Fibroblast of skin of left biceps (primary cell): ENCODE measurements at places on chromosomes 12 and 14.
A peak's percentile ranks its signal among the peaks of the same experiment; 100 is the strongest.

- no peak for DNase-seq
These were observed 26.6 kb upstream of the GTF2A1 start for GRCh38 chr14:81247271-81247766.

DNA sequence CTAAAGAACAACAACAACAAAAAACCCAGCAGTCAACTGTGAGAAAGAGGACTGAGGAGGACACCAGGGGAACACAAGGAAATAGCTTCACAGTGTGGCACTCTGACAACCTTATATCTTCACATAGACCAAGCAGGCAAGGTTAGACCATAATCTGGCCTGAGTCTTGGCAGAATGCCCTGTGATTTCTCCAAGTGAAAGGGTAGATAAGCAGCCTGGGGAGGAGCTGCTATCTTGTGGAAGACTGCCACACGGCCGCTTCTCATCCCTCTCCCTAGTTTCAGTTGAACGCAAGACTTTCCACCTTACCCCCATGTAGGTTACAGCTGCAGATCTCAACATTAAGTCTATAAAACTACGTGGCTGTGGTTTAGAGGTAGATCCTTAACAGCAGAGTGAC is 3.7 kb downstream of the SLC25A21 start:
- DNase-seq, result no peak

DNA sequence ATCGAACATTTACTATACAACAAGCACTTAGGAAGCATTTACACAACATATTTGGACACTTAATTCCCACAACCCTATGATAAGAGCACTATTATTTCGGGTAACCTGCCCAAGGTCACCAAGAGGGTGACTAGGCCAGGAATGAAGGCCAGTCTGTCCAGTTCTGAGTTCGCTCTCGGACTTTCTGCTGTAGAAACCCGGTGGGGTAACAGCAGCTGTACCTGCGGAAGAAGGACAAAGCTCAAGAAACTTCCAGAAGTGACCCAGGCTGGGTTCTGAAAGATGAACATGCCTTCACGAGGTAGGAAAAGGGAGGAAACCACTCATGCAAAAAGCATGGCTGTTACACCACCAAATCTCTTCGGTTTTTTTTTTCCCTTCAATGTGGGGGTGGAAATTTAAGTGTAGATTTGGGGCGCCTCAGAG is 10.8 kb downstream of the PLA2G1B start:
- DNase-seq, result no peak

GRCh38 chr12:7361265-7361664 is 57.4 kb downstream of the ACSM4 start:
- no peak for DNase-seq

GRCh38 chr12:54053751-54054741 is at the start of gene HOXC4:
Gene HOXC4, plus strand, starts transcription at chr12:54053835. Its CDS starts 88 bp downstream, at chr12:54053923.
- no peak for DNase-seq

DNA sequence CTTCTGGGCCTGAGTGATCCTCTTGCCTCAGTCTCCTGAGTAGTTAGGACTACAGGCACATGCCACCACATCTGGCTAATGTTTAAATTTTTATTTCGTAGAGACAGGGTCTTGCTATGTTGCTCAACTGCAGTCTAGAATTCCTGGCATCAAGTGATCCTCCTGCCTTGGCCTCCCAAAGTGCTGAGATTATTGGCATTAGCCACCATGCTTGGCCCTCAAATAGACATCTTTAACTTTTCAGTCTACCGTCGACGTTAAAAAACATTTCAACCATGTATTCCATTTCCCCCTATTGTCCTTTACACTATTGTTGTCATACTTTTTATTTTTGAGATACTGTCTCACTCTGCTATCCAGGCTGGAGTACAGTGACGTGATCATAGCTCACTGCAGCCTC is 22.4 kb downstream of the ERH start:
- DNase-seq, result no peak

GRCh38 chr12:131959641-131960589 is 10.2 kb downstream of the EP400 start:
- DNase-seq, result no peak

DNA sequence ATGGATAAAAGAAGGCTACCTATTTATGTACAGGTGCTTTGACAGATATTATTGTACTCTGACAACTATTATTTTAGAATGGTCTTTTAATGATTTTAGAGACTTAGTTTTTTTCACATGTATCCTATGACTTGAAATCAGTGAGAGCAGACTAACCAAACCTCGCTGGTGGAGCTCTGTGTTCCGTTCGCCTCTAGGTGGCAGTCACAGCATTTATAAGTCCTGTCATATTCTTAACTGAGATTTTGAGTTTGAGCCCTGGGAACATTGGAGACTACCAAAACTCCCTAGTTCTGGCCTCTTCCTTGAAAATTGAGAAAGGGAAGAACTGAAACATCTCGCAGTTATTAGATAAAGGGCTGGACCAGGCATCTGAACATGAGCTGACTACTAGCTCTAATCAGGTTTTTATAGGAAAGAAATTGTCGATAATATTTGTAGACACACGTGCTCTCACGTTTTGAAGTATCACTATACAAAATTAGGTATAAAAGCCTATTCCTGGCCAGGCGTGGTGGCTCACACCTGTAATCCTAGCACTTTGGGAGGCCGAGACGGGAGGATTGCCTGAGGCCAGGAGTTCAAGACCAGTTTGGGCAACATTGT is 48.3 kb downstream of the TTLL5 start:
- no peak for DNase-seq

GRCh38 chr14:92800012-92800411 is 5.9 kb downstream of the GOLGA5 start:
- no peak for DNase-seq

DNA sequence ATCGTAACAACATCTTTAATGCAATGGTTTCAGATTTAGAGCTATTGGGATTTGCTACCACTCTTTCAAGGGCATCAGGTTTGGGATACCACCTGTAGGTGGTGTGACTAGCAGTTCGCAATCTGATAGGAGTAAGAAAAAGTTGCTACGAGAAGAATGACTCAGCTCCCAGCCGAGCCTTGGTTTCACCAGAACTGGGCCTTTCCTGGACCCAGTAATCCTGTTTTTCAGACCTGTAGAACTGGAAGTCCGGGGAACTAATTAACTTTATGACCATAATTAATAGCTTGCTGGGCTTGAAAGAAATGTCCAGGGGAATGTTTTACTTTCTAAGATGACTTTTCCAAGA is 770 bp downstream of the ABHD4 start:
- no peak for DNase-seq

GRCh38 chr12:131808744-131809371 is 19.3 kb upstream of the MMP17 start:
- no peak for DNase-seq

GRCh38 chr14:103716091-103716801 is 636 bp downstream of the ZFYVE21 start:
- DNase-seq, result no peak

- no peak for DNase-seq
These were observed 241.3 kb downstream of the GRIN2B start for GRCh38 chr12:13740149-13740545.

DNA sequence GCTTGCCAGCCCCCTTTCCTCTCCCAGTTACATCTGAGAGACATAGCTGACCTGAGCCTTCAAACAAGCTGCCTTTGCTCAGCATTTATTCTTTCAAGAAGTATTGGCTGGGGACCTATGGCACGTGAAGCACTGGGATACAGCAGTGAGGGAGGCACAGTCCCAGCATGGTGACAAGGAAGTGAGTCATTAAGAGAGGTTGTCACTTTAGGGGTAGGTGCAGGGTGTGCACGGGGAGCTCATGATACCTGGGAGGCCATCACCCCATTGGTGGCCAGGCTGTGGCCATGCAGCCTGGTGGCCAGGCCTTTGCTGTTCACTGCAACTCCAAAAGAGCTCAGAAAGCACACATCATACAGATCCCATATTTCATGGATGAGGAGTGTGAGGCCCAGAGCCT is 5.7 kb upstream of the KRT75 start:
- no peak for DNase-seq

DNA sequence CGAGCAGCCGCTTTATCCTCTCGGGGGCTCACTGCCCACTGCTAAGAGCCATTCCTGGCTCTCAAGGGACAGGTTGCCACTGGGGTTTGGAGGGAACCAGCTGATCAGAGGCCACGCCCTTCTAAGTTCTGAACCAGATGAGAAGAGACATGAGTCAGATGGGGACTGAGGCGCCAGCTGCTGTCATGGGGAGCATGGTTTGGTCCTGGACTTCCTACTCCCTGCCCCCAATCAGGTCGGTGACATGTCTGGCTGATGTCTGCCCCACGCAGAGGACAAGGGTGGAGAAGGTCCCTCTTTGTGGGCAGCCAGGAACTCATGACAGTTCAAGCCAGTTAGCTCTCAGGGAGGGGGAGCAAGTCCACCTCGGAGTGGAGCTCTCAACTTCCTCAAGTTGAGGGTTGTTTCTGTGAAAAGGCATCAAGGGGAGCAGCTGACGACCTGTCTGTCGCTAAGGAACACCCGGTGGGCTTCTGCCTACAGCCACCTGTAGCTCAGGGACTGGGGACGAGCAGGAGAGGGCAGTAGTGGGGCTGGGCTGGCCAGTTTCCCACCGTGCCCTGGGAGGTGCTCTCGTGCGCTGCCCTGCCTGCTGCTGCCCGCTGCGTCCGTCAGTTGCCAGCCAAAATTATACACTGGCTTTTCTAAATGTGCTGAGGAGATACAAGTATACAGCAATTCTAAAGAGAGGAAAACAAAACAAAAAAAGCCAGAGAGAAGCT is 20.5 kb downstream of the PSMC1 start:
- no peak for DNase-seq

- no peak for DNase-seq
These were observed 19.3 kb downstream of the PPP2R5E start for GRCh38 chr14:63523735-63524426.

DNA sequence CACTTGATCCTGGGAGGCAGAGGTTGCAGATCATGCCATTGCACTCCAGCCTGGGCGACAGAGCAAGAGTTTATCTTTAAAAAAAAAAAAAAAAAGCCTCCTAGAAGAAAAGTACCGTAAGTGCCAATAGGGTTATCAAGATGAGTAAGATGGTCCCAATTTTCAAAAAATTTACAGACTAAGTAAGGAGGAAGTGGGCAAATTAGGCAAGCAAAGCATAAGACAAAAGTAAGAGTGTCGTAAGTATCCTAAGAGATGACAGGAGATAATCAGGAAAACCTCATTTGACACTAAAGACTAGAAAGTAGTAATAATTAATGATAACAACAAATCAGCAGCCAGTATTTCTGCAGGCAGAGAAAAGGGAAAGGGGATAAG is 12.2 kb downstream of the PYM1 start:
- no peak for DNase-seq

DNA sequence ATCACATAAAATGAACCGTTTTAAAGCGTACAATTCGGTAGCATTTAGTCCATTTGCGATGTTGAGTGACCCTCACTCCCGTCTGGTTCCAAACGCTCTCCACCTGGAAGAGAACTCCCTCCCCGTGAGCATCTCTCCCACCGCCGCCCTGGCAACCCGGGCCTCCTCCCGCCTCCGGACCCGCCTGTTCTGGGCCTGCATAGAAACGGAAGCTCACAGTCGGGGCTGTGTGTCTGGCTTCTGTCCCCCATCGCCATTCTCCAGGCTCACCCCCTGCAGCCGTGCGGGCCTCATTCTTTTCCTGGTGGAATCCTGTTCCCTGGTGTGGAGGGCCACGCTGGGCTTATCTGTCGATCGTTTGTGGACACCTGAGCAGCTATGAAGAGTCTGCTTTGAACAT is 17.3 kb downstream of the LRCOL1 start:
- no peak for DNase-seq

GRCh38 chr14:61466249-61466904 is 145.0 kb downstream of the PRKCH start:
- DNase-seq, result peak; percentile 91

- no peak for DNase-seq
These were observed 15.9 kb upstream of the LRRK2 start for GRCh38 chr12:40208707-40209446.

DNA sequence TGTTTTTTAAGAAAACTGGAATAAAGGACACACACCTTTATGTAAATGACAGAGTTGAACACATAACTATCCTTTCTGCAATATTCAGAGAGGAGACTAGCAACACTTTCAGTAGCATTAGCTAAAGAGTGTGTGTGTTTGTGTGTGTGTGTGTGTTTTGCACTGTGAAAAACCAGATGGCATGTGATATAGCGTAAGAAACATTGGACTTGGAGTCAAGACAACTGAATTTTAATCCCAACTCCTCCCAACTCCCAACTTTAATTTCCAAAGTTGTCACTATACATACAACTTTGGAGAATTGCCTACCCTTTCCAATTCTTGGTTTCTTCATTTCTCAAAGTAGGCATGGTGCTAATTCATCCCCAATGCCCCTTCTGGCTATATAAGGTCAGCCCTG is 347.8 kb downstream of the KCNH5 start:
- no peak for DNase-seq

DNA sequence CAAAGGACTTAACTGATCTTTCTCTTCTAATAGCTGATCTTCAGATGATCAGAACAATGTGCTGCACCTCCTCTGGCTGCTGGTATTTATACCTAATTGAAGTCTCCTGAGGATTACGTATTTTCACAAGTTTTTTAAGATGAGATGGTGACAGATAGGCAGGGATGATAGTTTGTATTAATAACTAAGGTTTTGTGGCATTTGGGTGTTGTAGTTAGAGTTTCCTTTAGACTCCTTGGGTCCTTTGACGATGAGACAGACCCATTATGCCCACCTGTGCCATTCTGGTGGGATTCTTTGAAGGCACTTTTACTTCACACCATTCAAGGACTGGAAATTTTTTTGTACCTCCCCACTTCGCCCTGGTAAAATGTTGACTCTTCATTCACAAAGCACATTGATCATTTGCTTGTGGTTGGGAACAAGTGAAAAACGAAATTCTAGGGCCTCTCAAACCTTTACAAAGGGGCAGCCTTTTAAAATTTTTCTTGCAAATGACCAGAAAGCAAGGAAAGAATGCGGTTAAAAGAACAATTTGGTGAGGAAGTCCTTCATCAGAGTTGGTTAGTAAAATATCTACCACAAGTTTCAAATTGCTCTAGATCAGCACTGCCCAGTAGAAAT is at the start of gene IFNG:
Gene IFNG (minus strand): TSS at position 60 of the 624 bp plus-strand sequence. CDS start 125 bp downstream, outside the sequence.
- no peak for DNase-seq

DNA sequence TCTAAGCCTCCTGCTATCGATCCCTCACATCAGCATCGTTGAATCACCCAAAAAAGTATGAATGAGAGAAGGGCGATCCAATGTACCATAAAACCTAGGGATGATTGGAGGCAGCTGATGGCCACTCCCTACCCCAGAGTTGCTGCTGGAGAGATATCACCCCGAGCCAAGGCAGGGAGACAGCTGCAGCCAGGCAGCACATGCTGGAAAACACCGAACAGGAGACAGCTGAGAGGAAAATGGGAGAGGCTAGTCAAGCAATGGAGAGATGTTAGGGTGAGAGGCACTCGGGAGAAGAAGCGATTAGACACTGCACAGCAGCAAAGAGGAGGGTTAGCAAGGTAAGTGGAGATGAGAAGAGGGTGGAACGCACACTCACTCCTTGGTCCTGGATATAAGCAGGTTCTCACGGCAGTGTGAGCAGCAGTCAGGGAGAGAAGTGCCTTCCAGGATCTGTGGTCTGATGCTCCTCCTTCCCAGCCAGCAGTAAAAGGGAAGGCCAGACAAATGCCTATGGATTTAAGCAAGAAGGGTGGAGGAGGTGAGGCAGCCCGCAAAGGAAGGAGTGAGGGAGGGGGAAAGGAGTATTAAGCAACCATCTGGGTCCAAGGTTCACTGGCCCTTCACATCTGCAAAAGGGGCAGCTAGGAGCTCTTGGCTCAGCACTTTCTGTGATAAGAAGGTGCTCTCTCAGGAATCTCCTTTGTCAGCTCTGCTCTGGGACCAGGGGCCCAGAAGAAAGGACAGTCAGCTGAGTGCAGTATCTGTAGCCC is at the start of gene SLC7A7:
Gene SLC7A7 (minus strand): TSS at position 495 of the 773 bp plus-strand sequence. CDS start 2,037 bp downstream, outside the sequence.
- no peak for DNase-seq

GRCh38 chr12:64080319-64081007 is 141.6 kb downstream of the KICS2 start:
- no peak for DNase-seq
